Inflammatory macrophage treated with lipopolysaccharide for 4 hours (primary cell): ENCODE measurements at places on chromosomes 6 and 20.

- no peak for DNase-seq
Measured at GRCh38 chr20:17584689-17585088, 14.8 kb downstream of the DSTN start.

DNA sequence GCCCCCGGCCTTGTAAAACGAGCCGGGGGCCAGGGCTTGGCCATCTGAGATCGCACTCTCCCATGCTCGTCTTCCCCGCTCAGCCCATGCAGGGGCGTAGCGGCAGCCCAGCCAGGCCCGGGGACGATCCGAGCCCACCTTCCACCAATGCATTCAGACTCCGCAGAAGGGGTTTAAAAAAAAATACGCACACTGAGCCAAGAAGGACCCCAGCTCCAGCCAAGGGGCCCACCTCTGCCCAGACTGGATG is 320 bp downstream of the GSTA4 start:
- DNase-seq: no peak

DNA sequence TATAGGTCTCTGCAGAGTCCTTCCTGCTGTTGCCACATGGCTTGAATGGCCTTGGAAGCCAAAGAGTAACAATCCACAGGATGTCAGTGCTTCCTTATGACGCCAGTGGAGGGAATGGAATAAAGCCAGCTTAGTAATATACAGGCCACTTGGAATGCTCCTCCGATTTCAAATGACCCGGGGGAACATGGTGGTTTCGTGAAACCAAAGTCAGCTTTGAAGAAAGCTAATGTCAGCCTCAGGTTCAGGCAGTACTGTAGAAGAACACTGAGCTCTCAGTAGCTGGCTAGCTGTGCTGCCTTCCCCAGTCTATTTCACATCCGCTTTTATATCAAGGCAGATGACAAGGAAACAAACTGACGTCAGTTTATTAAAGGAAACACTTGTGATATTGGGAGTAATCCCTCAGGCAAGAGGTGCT is 189.1 kb downstream of the DTNBP1 start:
- peak; percentile 73 for DNase-seq

DNA sequence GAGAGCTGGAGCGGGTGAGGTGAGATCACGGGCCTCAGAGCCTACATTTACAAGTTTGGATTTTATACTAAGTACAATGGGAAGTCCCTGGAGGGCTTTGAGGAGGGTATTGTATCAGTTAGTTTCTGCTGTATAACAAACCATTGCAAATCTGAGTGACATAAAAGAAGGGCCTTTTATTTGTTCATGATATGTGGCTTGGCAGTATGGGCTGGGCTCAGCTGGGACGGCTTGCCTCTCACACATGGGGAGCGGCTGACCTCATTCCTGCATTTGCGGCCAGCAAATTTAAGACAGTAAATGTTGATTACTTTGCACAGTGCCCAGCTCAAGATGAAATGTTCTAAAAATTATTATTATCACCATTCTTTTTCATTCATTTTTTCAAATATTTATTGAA is 21.7 kb downstream of the GDAP1L1 start:
- no peak for DNase-seq
